ENCODE measurements at places on chromosomes 2 and 18.

- no peak for DNase-seq
These were observed 856 bp downstream of the FAM228A start for GRCh38 chr2:24175631-24176187.

DNA sequence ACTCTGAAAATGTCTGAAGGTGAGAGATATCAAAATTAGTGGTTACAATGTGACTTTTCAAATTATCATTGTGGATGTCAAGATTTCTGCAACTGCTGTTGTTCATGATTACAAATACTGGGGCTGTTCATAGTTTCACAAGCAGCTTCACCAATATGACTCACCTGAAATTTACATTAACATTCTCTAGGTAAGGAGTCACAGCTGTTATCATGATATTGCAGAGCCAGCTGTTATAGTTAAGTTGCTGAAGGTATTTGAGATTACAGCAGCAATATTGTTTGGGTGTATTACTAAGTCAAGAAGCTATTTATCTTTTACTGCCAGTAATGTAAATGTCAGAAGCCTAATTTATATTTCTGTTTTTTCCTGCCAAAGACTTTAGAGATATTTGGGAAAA lies 140.0 kb downstream of the MC4R start:
- DNase-seq, result no peak

DNA sequence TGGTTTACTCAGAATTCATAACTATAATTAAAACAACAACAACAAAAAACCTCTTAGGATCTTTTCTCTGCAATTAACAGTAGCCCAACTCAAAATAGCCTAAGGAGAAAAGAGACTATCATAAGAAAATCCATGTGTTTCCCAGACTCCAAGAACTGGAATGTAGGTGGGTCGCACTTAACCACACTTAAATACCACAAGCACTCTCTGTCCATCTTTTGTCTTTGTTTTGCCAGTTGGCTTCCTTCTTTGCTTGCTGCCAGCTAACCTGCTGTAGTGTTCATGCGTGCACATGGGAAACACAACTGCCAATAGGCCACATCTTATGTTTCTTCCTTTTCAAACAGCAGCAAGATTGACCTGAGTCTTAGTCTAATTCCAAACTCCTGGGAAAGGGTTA lies 24.1 kb upstream of the ACVR1 start:
- no peak for DNase-seq

GRCh38 chr2:218343591-218343990 lies 13.1 kb upstream of the CATIP start:
- DNase-seq, result no peak

DNA sequence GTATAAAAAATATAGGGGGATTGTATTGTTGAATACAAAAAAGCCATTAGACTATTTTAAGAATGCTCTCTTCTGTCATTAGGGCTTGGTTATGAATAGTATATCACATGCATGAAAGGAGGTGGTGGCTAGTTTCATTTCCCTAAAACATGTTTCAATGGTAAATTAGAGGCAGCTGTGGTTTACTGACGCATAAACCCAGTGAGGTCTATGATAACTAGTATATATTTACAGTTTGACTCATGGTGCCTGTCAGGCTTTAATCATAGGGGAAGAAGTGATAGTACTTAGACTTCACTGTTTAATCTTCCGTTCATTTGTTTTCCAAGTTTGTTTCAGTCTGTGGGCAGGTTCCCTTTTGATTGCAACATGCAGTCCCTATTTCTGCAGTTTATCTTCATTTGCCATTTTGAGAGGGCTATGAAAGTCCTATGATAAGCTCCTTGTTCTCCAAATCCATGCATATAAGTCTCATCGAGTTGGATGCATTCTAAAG lies 55.1 kb upstream of the MAP4K3 start:
- no peak for DNase-seq

DNA sequence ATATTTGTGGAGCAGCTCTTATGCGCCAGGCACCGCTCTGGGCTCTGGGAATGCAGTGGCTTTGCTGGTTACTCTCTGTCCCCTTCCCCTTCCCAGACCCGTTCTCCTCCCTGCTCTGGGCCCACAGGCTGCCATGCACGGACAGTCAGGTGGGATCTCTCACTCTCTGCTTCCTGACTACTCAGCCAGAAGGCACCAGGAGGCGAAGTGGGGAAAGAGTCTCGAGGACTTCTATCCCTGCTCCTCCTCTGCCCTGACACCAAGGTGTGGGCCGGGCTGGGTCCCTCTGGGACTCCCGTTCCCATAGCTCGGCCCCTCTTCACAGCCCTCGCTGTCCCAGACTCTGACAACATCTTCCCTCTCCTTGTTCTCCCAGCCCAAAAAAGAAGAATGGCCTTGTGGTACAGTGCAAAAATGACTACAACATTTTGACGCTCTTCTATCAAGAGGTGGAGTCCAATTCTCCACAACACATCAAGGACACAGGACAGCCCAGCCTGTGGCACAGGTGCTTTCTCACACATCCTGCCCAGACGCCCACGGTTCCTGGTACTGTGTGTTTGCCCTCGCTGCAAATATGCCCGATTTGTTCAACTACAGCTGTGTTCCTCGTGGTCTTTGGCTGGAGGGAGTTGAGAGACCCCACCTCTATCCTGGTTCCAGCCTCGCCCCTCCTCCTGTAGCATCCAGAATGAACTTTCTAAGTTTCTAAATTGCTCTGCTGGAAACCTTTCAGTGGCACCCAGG lies 14.0 kb upstream of the DUSP2 start:
- no peak for DNase-seq

- DNase-seq, result no peak
These were observed 1.9 kb downstream of the GLB1L start for GRCh38 chr2:219243291-219243761.

DNA sequence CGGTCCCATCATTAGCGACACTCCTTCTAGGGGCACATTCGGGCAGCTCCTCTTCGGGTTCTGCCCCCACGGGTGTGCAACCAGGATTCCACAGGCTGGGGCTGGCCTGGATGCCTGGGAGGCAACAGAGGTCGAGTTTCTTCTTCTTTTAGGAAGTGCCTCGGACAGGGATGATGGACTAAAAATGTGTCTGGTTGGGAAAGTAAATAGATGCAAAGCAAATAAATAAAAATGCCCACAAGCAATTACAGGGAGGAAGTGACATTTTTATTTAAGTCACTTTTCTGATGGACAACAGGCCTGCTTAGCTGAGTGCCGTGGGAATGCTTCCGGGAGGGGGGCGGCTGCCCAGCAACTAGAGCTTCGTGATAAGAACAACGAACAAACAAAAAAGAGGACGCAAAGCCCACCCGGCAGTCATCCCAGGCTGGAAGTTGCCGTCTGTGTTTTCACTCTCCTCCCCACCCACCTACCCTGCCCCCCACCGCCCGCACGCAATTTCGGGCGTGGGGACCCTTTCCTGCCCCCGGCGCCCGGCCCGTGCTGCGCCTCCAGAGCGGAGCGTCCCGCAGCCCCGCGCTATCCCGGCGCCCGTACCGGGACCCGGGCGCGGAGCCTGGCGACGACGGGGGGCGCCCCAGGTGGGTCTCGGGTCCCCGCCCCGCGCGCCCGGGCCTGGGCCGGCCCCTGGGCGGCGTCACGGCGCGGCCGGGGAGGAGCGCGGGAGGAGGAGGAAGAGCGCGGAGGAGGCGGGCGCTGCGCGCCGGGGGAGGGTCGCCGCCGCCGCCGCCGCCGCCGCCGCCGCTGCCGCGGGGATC lies 412 bp upstream of the NCK2 start:
- no peak for DNase-seq

DNA sequence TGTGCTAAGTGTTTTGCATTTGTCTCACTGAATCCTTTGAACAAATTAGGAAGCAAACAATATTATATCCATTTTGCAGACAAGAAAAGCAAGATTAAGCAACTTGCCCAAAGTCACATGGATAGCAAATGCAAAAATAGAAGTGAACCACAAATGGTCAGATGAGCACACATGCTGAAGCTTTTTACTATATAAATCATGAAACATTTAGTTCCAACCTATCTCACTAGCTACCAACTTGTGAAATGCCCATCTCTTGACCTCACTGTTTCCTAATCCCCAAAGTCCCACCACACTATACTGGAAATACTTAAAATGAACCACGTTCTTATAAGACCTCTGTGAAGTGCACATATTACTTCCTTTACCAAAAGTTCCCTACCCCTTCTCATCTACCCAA lies 380.5 kb downstream of the ERBB4 start:
- DNase-seq, result no peak

- DNase-seq, result no peak
These were observed 47.6 kb downstream of the BCL11A start for GRCh38 chr2:60505880-60506260.
